ENCODE measurements at places on chromosomes 7 and 10.

DNA sequence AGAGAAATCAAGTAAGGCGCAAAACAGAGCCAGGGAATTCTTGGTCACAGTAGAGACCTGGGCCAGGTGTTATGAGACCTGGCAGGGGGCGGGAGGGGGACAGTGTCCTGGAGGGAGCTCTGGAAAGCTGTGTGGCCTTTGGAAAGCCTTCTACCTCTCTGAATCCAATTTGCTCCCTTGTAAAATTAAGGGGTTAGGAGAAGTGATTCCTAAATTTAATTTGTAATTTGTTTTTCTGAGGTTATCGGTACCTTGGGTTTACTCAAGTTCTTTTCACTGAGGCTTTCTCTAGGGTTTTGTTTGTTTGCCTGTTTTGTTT is 920.8 kb downstream of the TYW1 start:
- no peak for DNase-seq

DNA sequence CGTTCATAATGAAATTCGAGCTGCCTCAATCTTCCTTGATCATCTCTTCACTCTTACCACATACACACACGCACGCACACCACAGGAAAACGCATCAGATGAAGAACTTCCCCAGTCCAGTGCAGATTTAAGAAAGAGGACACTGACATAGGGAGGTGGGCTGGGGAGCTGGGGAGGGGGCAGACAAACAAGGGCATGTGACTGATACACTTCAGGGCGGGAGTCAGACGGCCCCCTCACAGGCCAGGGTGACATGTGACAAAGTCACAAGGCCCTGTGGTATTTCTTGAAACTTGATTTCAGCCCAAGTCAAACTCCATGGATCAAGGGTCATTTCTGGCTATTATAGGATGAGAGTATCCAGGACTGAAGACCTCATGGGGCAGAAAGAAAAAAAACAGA is 82.6 kb downstream of the KCNMA1 start:
- DNase-seq: no peak

DNA sequence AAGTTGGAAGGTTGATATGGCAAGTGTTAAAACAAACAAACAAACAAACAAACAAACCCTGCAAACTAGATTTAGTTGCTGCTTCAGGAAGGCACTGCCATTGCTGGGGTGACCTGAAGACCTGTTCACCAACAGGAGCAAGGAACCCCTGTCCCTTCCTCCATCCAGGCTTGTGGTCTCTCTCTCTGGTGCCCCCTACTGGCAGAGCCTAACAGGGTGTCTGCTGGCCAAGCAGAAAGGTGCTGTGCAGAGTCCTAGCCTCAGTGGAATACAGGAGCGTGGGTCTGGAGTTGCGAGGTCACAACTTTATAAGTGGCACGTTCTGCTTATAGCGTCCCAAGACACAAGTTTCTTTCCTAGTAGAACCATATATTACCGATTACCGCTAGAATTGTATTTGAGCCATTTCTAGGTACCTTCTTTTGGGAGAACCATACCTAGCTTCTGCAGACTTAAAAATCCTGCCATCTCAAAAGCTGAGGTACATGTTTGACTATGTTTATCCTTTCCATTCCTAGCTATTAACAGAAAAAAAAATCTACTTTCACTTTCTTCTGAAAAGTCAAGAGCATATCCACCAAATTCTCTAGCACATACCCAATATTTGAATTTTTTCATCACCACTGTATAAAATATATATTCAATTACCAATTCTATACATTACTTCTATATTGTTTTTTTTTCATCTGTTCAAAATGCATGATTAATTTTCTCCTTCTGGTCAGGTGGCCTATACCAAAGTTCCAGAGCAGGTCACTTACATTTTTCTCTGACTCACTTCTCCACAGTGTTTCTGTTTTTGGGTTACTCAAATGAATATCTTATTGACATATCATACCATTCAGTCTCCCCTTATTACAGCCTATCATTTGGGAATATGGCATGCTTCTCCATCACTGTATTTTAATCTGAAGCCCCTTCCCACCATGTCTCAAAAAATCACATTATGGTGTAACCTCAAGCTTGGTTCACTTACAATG is 29.1 kb upstream of the CALD1 start:
- no peak for DNase-seq

DNA sequence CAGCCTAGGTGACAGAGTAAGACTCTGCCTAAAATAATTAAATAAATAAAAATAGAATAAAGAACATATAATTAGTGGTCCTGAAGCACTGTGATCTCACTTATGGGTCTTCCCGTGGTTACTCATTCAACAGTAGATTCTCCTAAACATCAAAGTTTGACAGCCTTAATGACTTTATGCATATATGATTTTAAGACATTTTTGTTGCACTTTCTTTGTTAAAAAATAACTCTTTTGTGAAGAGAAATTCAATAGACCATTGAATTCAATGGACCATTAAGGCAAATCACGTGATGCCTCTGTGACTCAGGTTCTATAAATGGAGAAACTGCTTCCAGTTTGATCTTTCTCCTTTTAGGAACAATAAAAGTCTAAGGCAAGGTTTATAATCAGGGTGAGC is 59.6 kb downstream of the ATOH7 start:
- DNase-seq: no peak

DNA sequence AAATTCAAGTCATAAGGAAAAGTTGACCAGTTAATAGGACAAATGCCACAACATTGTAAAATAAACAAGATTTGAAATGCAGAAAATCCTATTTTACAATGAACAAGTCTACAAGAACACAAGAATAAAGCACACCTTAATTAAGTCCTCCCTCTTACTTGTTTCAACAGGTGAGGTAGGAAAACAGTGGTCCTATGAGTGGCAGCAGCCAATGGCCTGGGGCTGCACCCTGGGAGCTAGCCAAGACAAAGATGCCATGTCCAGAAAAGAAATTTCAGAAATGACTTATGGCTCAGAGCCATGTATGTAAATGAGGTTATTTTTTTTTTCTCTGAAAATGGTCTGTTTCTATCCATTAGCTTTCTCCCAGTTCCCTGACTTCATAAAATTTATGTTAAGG is 14.3 kb downstream of the KLLN start:
- no peak for DNase-seq

DNA sequence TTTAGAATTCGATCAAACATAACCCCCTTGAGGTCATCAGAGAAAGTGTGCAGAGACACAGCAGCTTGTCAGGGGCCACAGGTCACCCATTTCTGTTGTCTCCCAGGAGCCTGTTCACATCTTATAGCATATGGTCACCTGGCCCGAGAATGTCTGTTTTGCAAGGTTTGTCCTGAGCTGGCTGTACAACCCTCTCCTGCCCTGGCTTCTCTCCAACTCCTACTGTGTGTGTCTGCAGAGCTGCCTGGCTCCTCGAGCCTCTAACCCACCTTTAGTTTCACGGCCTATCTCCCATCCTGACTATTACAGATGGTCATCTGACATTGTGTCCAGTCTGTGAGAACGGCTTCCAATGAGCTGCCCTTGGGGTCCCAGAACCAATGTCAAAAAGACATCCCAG is 683.4 kb downstream of the SDK1 start:
- DNase-seq: no peak

DNA sequence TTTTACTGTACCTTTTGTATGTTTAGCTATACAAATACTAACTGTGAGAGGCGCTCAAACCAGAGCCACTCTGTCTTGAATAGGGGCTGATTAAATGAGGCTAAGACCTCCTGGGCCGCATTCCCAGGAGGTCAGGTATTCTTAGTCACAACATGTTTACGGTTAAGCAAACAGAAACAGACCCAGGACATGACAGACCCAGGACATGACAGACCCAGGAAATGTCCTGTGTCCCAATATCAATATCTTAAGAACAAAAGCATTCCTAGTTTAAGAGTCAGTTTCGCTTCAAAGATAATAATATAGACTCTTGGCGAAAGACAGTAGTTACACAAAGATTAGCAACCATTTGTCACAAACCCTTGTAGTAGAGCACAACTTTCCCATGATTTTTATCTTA is 304.5 kb downstream of the CCSER2 start:
- no peak for DNase-seq

- DNase-seq: no peak
These were observed 67.0 kb upstream of the ITGB1 start for GRCh38 chr10:33025039-33025438.

DNA sequence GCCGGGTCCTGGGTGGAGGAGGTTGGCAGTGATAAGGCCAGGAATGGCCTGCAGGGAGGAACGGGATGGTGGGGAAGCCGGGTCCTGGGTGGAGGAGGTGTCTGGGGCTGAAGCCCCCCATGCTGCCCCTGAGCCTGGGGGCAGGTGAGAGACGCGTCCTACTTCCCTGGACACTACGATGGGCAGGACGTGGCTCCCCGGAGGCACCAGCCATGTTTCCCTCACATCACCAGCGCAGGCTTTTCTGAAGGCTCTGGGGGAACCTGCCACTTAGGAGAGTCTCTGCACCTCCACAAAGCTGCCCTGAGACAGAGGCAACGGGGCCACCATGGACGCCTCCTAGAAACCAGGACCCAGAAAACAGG is 324.8 kb downstream of the DNAJB6 start:
- no peak for DNase-seq

GRCh38 chr7:26560526-26561256 is 269.0 kb downstream of the SNX10 start:
- no peak for DNase-seq

- DNase-seq: no peak
These were observed 32.2 kb downstream of the PLXDC2 start for GRCh38 chr10:19848226-19848985.

GRCh38 chr10:10156917-10157600 is 860.6 kb upstream of the CELF2 start:
- no peak for DNase-seq

- DNase-seq: no peak
These were observed 43.8 kb downstream of the GRB10 start for GRCh38 chr7:50738932-50739331.

DNA sequence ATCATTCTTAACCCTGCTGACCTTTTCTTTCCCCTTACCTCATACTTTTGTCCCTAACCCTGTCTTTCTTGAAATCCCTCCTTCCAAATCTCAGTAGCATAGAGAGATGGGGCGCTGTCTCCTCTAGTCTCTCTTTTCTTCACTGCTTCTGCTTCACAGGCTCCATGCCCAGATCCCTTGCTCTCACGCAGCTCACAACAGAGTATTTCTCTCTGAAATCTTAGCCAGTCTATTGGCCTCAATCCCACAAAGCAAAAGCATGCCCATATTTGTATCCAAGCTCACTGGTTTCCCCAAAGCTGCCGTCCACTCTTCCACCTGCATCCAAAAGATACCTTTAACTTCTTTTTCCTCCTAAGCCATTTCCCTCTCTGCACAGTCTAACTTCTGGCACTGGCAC is 526.8 kb downstream of the PLXDC2 start:
- DNase-seq: no peak

- no peak for DNase-seq
These were observed 202.4 kb upstream of the HABP2 start for GRCh38 chr10:113350311-113351040.

GRCh38 chr10:51244309-51244708 is 170.0 kb downstream of the PRKG1 start:
- DNase-seq: no peak

DNA sequence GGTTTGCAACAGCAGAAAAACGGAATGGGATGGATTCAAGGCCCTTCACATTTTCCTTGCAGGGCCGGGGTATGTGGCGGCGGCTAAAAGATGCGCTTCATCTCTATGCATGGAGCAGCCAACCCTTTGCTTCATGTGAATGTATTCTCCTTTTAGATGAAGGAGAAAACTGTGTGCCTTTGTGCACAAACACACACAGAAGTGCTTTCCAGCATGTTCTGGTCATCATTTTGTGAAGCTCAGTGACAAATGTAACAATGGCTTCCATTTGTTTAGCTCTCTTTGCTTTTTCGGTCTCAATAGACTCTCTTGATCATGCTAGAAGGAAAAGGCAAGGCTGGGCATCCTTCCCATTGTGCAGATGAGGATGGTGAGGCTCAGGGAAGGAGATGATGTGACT is 161.7 kb upstream of the MKI67 start:
- DNase-seq: no peak

- DNase-seq: no peak
These were observed 900.4 kb upstream of the AUTS2 start for GRCh38 chr7:68697796-68698280.

DNA sequence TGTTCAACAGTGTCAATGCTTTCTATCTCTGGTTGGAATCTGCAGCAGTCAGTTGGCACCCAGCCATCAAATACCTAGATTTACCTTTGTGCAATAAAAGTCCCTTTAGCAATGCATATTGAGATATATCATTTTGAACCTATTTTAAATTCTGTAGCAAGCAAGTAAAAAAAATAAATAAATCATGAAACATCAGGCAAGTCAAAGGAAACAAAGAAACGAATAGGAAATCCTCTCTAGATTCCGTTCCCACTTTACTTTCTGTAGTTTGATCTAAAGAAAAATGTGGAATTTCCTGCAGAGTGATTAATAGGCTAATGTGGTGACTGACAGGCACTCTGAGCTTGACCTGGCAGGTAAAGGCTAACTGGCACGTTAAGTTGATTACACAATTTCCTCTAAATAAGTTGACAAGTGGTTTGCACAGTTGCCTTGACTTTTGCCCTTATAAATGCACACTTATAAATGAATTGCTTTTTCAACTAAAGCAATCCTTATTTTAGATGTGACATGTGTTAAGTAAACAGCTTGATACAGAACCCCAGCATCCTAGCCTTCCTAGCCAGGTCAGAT is 208.1 kb upstream of the TCF7L2 start:
- DNase-seq: no peak

Measured in NCI-H226 (cell line).